Hematopoietic multipotent progenitor cell treated with erythropoietin and hydrocortisone succinate and interleukin-3 and kit ligand, for 4 days (in vitro differentiated cells): ENCODE measurements at places on chromosomes 13 and 19.
A peak's percentile ranks its signal among the peaks of the same experiment; 100 is the strongest.

DNA sequence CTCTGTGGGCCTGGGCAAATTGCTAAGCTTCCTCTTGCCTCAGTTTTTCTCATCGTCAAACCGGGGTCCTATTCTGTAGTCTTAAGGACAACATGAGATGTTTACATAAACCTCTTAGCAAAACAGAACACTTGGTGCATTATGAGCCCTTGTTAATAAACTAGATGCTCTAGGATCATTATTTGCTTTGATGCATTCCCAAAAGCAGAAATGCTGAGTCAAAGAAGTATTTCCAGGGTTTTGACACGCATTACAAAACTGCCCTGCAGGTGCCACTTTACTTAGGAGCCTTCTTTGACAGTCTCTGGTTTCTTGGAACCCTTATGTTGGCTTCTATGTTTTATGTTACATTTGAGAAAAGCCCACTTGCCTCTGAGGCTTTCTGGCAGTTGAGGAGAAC is 12.1 kb downstream of the AKAP11 start:
- DNase-seq = no peak

- peak; percentile 89 for DNase-seq
These were observed at the start of gene PLIN5 for GRCh38 chr19:4534836-4535658. Gene PLIN5, minus strand, starts transcription at chr19:4535224. Its CDS starts 1,150 bp downstream, at chr19:4534074.

GRCh38 chr19:10881403-10882107 is 10.2 kb downstream of the CARM1 start:
- DNase-seq = no peak

DNA sequence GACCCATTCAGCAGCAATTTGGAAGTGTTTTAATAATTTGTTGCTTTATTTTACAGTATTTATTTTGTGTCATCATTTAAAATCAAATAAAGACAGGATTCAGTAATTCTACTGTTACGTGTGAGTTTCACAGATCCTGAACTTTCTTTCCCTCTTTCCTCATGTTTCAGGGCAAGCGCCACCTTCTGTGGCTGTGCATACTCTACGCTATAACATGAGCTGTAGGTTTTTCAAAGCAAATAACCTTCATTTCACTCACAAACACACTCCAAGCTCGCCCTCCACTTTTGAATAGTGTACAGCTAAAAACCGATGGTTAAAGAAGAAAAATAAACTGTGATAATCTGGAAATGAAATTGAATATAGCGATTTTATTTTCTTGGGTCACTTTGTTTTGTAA is 753.3 kb downstream of the OLFM4 start:
- peak; percentile 1 for DNase-seq
